ENCODE measurements at places on chromosomes 7 and 10. TPM values are rescaled to one million over a fixed set of nuclear protein-coding genes. Genes with fewer than 3 reads are reported as not detected.

Gene TACR2
- total RNA-seq: not detected

Gene CRPPA
- total RNA-seq: 0.38 TPM

Gene RADIL
- 0.55 TPM for total RNA-seq

Gene GIMAP4
- total RNA-seq: 180 TPM

Gene TAS2R5
- 0.95 TPM for total RNA-seq

Gene SAMD9
- total RNA-seq: 3.1 TPM

DNA sequence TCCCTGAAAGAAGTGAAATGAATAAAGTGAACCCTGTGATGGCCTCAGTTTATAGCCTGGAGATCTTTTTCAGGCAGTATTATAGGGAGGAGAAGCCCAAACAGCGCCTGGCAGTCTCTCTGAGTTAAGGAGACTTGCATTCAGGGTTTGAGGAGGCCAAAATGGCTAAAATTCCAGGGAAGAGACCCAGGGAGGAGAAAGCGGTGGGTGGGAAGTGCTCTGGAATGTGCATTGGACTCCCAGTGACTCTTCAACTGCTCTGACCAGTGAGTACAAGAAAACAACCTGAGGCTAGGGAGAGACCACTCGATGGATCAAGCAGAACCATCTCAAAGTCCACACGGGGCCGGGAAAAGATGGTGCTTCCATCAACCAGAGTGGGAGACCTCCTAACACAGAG is 35.3 kb upstream of the EPHB6 start:
- no peak for DNase-seq

DNA sequence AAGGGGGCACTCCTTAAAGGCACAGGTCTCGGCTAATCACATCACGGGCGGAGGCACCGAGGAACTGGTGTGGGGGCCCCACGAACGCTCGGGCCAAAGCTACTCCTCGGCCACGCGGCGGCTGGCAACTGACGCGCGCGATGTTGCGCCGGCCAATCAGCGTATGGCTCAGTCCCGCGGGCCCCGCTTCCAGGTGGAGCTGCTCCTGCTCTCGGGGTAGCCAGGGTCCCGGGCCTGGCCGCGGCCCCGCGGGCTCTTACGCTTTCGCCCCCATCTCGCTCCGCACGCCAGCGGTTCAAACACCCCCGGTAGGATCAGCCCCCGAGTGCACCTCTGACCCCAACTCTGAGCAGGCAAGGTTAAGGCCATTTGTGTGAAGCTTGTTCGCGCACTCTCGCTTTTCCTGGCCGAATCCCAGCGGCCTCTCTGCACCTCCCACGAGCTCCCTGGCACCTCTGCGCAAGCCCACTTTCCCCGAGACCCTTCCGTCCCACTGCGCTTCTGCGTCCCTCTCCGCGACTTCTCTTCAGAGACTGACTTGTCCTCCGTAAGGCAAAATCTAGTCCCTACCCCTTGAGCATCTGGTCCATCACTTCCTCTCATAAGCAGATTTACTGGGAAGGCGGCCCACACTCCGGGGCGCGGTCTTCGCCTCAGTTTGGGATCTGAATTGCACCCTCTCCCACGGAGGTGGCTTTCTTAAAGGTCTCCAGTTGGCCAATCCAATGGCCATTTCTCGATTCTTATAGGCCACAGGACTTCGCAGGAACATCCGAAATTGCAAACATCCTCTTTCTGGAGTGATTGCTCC is 200.9 kb upstream of the TBX20 start:
- no peak for DNase-seq

DNA sequence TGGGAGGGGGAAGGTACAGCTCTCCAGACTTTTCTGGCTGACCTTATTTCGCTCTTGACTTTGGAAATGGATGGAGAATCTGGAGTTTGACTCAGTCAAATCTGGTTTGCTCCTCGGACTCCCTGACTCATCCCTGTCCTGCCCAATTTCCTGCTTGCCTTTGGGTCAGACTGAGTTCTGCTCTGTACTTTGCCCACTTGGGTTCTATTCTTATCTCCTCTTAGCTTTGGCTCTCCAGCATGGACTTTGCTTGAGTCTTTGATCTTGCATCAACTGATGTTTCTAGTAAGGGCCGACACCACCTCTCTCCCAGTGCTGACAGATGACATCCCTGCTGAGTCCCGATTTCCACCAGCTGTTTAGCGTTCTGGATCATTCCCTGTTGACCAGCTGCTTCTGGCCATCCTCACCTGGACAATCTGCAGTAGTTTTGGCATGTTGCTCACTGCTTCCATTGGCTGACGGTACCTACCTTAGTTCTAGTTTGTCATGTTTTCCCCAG is 335.3 kb downstream of the SUGCT start:
- no peak for DNase-seq

DNA sequence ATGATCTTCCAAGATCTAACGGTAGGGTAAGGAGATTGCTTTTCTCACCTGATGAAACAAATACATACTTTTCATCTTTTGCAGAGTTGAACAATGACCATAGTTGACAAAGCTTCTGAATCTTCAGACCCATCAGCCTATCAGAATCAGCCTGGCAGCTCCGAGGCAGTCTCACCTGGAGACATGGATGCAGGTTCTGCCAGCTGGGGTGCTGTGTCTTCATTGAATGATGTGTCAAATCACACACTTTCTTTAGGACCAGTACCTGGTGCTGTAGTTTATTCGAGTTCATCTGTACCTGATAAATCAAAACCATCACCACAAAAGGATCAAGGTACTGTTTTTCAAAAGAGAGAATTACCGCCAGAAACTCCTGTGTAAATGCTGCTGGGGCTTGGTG is 79.9 kb downstream of the ANKRD61 start:
- DNase-seq: no peak

DNA sequence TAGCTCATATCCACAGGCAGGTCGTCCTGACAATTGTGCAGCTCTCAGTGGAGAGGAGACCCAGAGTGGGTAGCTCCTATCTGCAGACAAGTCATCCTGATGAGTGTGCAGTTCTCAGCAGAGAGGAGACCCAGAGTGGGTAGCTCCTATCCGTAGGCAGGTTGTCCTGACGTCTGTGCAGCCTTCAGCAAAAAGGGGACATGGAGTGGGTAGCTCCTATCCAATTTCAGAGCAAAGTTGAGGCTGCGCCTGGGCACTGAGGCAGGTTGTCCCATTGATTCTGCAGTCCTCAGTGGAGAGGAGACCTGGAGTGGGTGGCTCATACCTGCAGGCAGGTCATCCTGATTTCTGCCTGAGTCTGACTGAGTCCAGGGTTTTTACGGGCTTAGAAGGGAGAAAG is 111.8 kb downstream of the HPSE2 start:
- no peak for DNase-seq

GRCh38 chr10:132293813-132294520 is 13.8 kb downstream of the STK32C start:
- no peak for DNase-seq

DNA sequence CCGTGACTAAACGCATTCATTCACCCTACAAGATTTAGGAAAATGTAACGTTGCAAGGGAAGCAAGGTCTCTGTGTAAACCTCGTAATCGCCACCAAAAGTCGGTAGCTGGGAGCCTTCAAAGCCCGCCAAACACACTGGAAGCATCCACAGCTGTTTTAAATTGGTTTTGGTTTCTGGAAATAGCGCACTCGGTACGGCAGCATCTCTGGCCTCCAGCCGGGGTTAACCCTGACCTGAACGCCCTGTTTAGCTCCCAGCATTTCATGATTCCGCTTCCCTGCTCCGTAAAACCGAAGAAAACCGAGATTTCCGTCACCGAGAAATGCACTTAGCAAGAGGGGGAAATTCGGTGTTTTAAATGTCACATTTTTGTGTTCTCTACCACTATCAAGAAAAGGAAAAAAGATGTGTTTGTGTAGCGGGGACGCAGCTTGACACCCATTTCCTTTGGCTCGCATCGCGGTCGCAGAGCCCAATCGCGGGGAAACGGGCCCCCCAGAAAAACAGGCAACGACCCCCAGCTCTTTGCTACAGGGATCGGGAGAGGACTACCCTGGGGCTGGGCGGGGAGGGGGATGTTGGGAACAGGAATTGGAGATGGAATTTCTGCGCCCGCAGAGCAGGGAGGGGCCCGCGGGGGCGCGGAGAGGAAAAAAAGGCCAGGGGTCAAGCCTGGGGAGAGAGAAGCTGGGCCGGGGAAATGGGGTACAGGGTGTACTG is 646 bp downstream of the SGCE start:
- DNase-seq: peak; percentile 10

GRCh38 chr7:149772956-149773434 is 393 bp downstream of the ZNF467 start:
- DNase-seq: peak; percentile 53

GRCh38 chr7:140053812-140054539 is 8.8 kb downstream of the PARP12 start:
- no peak for DNase-seq

GRCh38 chr7:49403844-49404243 is 369.6 kb upstream of the VWC2 start:
- DNase-seq: no peak

- DNase-seq: peak; percentile 24
These were observed 155.7 kb upstream of the FGFR2 start for GRCh38 chr10:121753726-121754476.

DNA sequence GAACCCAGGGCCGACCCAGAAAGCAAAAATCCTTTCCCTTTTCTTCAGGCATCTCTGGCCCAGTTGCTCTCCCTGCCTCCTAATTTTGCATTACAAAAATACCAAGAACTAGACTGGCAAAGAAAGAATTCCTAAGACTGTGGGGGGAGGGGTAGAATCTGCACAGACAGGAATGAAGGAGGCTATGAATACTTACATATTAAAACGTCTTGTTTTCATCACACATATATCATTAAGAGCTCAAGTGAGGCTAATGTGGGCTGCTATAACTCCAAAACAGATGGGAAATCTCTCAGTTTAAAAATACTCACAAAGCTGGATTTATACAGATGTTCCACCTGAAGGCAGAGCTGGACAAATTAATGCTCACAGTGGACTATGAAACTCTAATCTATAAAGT is 29.2 kb upstream of the MKX start:
- no peak for DNase-seq

- DNase-seq: no peak
These were observed 196.4 kb upstream of the ZNF32 start for GRCh38 chr10:43845121-43845520.

GRCh38 chr7:151461096-151461941 is 21.4 kb upstream of the CRYGN start:
- no peak for DNase-seq

- DNase-seq: no peak
These were observed 129.7 kb downstream of the SEMA3E start for GRCh38 chr7:83519240-83519639.

DNA sequence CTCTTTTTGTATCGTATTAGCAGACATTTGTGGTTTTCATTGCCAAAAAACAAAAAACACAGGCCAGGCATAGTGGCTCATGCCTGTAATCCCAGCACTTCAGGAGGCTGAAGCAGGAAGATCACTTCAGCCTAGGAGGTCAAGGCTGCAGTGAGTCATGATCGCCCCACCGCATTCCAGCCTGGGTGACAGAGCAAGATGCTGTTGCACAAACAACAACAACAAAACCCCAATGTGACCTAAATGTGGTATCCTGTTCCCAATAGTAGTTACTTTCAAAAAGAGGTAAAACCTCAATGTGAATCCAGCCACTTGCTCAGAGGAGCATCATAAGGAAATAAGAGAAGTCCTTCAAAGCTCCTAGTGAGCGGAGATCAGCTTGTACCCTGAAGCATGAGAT is 45.8 kb upstream of the SKAP2 start:
- no peak for DNase-seq

GRCh38 chr10:310976-311639 is 175.9 kb downstream of the ZMYND11 start:
- DNase-seq: no peak

- no peak for DNase-seq
These were observed 570.4 kb downstream of the TCERG1L start for GRCh38 chr10:130740915-130741750.

DNA sequence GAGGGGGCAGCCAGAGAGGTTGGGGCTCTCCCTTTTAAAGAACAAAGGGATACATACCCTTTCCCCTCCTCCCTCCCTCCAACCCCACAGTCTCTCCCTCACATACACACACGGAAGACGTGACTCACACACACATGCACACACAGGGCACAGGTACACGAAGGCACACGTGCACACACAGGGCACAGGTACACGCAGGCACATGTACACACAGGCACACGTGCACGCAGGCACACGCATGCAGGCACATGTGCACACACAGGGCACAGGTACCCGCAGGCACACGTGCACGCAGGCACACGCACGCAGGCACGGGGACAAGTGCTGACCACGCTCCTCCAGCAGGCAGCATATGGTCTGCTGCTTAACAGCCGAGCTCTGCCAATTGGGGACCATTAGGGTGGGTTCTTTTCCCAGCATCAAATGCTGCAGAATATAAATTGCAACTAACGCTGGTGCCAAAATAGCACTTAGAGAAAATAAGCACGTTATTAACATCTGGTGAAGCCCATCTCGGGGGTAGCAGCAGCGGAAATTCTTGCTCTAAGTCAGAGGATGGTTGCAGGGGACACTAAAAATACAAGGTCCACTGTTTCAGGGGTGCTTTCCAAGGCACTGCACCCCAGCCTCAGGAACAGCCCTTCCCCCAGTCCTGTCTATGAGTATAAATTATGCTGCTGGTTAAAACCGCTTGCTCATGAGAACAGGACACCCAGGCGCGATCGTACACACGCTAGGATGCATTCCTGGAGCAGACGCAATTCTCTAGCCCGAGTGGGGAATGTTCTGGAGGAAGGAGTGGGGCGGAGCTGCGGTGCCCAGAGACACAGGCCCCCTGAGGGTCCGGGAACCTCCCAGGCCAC is 55.2 kb upstream of the TNRC18 start:
- DNase-seq: no peak

GRCh38 chr7:77199013-77199966 is at the start of gene FGL2:
TSS of gene FGL2 (minus strand) at chr7:77199819. CDS start at chr7:77199793, 26 bp downstream.
- peak; percentile 47 for DNase-seq

DNA sequence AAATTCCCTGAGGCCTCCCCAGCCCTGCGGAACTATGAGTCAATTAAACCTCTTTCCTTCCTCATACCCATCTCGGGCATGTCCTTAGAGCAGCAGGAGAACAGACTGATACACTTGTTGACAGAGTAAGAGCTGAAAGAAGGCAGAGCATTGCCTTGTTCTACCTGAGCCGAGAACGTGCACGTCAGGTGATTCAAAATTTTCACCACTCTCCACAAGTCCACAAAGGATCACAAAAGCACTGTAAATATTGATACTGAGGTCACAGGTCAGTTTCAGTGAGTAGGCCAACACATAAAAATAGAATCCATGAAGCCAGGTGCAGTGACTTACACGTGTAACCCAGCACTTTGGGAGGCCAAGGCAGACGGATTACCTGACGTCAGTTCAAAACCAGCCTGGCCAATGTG is 27.8 kb downstream of the DCLRE1C start:
- DNase-seq: no peak

DNA sequence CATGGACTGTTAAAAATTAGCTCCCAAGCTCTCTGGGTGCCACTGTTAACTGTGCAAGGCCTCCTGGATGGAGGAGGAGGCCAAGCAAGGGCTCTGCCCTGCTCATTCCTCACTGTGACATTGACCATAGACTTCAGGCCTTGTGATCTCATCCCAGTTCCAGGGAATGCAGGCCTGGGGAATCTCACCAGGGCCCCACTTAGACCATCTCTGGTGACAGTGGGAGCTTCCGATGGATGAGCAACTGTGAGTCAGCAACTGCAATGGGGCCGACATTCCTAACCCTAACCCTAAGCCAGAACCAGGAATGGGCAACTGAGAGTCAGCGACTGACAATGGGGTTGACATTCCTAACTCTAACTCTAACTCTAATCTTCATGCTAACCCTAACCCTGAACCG is 50.4 kb upstream of the MSMB start:
- DNase-seq: no peak

- no peak for DNase-seq
These were observed 90.3 kb downstream of the TRRAP start for GRCh38 chr7:98968621-98969020.
